Cerebellar nuclear complex (tissue), 1 donor: ENCODE measurements at places on chromosomes 13 and 19.

DNA sequence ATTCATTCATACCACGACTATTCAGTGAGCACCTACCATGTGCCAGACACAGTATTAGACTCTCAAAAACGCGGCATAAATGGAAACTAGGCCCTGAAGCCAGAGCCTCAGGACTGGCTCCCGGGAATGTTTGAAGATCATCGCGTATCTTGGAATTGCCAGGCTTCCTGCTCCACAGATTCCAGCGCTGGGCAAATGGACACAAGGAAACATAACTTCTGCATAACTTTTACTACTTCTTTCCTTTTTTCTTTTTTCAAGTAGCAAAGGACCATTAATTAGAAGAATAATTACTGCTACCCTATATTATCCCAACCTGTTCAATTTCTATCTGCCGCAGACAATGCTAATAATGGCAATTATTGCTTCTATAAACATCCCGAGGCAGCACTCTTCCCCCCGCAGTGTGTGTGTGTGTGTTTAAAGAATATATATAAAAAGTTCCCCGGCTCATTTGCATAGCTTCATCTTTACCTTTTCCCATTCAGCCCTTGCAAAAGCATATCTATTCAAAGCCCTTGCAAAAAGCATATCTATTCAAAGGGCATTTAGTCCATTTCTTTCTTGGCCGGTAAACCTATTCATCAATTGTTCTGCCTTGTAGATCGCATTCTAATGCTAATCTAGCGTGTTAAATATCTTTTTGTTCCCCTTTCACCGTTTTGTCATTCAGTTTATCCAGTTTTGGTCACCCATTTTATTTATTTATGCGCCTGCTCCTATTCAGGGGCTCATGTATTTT is 6.1 kb downstream of the SOX21 start:
- no peak for DNase-seq

DNA sequence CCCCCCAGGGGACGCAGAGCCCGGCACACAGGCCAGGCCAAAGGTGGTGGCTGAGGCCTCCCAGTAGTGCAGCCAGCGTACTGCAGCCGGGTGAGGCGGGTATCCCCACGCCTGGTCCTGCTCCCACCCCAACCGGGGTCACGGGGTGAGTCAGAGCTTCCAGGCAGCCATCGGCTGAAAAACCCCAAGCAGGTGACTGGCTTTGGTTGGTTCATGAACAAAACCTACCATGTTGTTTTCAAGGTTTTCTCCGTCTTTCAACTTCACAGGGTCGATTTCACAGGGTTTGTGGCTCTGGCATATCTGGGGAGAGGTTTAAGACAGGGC is 42.1 kb upstream of the C13orf46 start:
- no peak for DNase-seq

- DNase-seq = no peak
Observed at GRCh38 chr19:7533281-7533885, 2.1 kb upstream of the PNPLA6 start.

DNA sequence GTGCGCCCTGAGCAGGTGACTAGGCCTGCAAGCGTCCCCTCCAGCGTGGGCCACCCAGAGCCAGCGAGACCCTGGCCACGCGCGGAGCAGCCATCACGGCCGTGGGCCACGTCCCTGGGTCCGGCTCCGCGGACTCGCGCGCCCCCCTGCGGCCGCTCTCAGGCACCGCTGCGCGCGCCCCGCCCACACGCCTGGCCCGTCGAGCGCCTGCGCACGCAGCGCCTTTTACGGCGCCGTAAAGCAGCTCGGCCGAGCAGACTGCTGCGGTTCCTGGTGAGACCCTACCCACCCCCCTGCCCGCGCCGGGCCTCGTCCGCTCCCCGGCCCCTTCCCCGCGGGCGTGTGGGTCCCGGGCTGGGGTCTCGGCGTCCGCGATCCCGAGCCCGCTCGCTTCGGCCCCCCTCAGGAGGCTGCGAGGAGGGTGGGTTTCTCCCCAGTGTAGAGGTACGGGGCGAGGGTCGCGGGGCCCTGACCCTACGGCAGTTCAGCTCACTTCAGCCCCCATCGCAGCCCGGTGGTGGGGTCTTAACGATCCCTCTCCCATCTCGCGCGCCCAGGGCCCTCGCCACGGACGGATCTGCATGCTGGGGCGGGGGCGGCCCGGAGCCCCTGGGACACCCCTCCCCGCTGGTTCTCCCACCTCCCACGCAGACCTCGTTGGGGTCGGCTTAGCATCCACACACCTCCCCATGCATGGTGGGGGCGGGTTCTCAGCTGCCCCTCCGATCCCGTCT is at the start of gene TRAPPC5:
TRAPPC5 (plus strand) TSS at position 228 of the 734 bp plus-strand sequence. CDS start 1,421 bp downstream, outside the sequence.
- DNase-seq = no peak

DNA sequence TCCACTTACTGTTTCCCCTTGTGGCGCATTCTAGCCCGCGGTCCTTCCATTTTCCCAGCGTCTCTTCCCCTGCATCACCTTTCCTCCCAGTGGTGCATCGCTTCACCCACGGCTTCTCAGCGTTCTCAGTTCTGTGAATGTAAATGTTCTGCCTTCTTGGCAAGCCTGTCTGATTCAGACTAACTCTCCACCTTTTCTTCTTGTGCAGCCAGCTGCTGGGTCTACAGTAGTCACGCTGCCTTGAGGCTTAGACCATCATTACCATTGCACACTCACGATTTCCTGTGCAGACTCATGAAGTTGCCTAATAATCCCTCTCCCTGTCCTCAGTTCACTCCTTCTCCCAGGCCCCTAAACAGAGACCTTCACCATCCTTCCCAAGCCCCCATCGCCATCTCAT is 75.0 kb downstream of the DHRS12 start:
- DNase-seq = no peak
